ENCODE measurements at places on chromosomes 16 and 17.

- no peak for DNase-seq
Measured at GRCh38 chr17:56581635-56582627, 11.6 kb upstream of the NOG start.

GRCh38 chr17:74603037-74603635, 11.1 kb upstream of the CD300LD start:
- DNase-seq = no peak

- DNase-seq = peak; percentile 47
Measured at GRCh38 chr16:55036371-55036821, 105.7 kb downstream of the IRX5 start.

DNA sequence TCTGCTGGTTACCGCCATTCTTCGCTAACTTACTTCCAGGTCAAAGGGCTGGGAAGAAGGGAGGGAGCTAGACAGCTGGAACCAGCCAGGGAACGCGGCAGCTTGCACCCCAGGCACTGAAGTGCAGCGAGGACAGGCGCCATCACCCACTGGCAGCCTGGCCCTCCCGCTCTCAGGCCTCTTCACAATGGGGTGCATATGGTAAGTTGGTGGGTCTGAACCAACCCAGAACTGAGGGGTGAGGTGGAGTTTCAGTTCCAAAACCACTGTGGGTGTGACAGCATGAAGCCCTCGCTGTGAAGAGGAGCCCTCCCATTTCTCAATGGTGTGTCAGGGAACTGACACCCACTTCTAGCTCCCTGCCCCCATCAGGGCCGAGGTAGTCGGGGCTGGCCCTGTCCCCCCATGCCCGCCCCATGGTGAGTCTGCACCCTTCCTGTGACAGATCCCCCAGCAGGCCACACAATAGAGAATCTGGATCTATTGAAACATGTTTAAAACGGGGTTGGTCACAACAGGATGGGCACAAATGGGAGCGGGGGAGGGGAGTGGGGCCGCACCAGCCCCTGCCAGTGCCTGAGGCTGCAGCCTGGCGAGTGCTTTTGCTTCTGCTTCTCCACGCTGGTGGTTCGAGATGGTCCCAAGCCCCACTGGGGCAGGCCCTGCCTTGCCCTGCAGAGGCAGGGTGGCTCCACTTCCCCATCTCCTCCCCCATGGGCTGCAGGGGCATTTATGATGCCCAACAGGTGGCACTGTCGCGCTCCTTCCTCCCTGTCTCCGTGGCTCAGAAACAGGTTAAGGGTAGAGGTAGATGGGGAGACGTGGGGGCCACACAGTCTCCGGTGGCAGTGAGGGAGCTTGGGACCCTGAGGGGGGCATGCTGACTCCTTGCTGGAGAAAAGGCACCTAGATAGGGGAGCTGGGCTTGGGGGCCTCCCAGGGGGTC, 2.3 kb downstream of the LIMD2 start:
- peak; percentile 79 for DNase-seq

DNA sequence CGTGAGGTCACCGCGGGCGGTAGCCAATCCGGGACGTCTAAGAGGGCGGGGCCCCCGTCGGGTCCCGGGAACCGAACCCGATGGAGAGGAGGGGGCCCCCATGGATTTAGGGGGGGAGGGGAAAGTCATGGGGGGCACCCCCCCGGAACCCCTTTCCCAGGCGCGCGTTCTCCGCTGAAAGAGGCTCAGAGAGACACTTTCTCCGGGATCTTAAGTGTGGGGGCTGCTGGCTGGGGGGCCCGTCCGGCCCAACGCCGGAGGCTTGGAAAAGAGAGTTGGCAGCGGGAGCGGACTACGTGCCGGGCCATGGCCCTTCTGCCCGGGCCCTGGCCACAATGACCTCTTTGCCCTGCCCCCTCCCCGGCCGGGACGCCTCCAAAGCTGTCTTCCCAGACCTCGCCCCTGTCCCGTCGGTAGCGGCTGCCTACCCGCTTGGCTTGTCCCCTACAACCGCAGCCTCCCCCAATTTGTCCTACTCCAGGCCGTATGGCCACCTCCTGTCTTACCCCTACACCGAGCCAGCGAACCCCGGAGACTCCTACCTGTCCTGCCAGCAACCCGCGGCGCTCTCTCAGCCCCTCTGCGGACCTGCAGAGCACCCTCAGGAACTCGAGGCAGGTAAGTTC, at the start of gene DLX4:
TSS of gene DLX4 (plus strand) at position 57 of the 626 bp plus-strand sequence. CDS start at position 336, 279 bp downstream.
- DNase-seq = no peak

- no peak for DNase-seq
Measured at GRCh38 chr17:45905814-45906213, 11.5 kb downstream of the MAPT start.

DNA sequence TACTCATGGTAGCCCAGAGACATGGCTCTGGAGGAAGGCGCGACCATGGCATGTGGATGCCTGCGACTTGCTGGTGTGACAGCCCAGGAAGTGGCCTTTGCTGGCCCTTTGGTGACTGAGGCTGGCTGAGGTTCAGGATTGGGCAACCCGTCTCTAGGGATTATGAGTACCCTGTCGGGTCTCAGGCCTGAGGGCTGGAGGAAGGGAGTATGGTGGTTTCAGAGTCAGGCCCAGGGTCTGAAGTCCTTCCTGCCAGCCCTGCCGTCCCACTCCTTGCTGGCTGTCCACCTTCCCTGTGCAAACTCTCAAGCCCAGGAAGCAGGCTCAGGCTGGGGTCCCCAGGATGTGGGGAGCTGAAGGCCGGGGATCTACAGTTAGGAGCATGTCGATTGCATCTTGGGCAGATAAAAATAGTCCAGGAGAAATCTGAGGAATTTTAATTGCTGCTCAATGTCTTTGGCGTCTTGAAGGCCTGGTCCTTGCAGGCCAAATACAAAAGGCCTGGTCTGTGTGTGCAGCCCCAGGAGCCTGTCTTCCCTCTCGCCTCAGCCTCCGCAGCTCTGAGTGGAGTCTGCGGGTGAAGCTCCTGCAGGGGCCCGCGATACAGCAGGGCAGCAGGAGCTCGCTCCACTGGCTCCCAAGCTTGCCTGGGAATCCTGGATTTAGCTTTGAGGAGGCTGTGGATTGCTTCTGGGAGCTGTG, 52.5 kb downstream of the NKD1 start:
- peak; percentile 81 for DNase-seq

- no peak for DNase-seq
Measured at GRCh38 chr17:42333053-42333452, 44.8 kb downstream of the STAT5A start.

DNA sequence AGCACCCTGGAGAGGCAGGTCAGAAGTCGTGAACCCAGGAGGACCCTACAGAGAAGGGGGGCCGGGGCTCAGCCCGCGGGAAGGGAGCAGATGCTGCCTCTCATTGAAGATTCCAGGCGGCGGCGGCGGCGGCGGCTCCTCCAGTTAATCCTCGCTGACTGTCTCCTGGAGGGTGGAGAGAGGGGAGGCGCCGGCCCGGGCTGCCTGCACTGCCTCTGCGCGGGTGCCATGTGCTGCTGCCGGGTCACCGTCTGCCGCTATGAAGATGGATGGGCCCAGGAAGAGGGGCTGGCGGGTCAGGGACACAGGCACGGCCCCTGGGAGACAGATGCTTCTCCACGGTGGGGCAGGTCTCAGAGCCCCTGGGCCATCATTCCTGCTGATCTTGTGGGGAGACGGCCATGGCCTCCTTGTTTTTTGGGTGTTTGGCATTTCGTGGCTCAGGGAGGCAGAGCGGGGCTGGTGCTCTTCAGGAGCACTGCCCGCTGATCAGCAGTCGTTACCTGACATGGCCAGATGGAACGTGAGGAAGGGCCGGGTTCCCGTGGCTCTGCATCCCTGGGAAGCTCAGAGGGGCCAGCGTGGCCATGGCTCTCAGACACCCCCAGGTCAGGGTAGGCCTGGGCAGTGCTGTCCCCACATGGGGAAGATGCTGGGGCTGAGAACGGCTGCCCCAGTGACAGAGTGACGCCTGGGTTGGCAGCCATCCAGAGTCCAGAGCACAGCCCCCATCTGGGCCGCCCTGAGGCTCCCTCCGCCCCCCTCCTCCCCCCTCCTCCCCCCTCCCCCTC, 36.1 kb downstream of the GINS2 start:
- DNase-seq = no peak

DNA sequence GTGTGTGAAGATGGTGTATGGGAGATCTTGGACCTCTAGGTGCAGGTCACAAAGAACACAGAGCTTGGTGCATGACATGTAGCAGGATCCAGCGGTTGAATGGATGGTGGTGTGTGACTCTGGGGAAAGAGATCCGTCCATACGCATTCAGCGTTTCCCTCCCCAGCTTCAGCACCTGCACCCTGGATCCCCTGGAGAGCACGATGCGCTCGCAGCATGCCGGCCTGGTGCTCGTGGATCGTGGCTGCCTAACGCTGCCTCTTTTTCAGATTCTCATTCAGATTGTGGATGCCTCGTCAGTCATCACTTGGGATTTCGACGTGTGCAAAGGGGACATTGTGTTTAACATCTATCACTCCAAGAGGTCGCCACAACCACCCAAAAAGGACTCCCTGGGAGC, 70.9 kb downstream of the SEC14L1 start:
- no peak for DNase-seq

DNA sequence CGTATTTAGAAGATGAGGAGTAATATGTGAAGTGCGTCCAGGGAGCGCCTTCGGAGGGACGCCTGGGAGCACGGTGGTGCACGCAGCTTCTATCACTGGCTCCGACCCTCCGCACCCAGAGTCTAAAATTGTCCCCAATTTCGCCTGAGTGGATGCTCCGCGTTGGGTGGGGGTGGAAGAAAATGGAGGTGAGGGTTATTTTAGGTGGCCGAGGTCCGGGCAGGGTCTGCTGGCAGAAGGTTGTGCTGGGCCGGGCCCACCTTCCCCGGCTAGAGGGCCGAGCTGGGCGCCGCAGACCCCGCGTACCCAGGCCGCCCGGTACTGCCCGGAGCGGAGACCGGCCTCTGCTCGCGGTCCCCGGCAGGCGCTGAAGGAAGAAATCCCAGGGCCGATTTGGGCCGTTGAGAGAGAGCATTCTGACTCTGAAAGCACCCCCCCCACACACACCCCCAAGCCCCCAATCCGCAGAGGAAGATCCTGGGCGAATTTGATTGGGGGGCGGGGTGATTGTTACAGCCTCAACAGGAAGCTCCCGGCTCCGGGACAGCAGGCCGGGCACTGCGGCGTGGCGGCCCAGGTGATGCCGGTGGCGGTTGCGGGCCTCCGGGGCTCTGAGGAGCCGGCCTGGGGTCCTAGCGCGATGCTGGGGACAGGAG, 3.0 kb downstream of the BAHCC1 start:
- DNase-seq = no peak

DNA sequence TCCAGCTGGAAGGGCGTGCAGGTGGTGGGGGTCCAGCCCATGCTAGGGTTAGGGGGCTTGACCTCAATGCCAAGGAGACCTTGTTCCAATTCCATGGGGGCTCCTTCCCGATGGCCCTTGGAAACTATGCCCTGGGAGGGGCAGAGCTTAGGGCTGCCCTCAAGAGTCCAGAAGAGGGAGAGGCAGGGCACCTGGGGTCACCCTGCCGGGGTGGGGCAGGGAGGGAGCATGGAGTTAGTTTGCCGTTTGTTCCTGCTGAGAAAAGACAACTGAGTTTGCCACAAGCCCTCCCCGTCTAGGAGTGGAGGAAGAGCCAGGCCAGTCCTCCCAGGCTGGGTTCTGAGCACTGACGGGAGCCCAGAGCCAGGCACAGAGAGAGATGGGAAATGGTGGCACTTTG, 21.4 kb downstream of the MMP15 start:
- DNase-seq = peak; percentile 48

DNA sequence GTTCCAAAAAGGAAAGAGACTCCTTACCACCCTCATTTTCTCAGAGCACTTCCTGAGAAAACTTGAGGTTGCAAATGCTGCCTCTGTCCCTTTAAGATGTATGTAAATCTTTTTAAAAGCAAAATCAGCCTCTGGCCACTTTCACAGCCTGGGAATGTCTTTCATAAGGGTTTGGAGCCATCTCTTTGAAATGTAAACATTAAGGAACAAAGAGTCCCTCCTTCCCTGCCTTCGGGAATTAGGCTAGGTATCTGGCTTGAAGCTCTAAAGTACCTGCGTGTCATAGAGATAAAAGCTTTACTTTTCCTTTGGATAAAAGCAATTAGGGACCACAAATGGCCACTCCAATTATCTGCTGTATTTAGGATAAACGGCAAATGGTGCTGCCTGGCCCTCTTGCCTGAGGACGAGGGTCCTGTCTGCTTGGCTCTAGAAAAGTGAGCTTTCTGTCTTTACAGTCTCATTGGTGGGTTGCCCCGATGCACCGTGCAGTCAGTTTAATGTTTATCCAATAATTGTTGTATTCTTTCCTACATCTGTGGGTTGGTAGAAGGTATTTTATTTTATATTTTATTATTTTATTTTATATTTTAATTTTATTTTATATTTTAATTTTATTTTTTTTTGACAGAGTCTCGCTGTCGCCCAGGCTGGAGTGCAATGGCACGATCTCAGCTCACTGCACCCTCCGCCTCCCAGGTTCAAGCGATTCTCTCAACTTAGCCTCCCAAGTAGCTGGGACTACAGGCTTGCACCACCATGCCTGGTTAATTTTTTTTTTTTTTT, 23.9 kb downstream of the NLRC3 start:
- peak; percentile 88 for DNase-seq

GRCh38 chr17:76296889-76297288, 11.2 kb downstream of the QRICH2 start:
- DNase-seq = no peak
